ENCODE measurements at places on chromosomes 1 and 21. TPM values are rescaled to one million over a fixed set of nuclear protein-coding genes. Genes with fewer than 3 reads are reported as not detected.

The TNFSF4 gene
- total RNA-seq, result 3.8 TPM

- H3K4me3 ChIP-seq, result no peak overlapping the region
- no peaks in the 10 kb centered on the region for H3K36me3 ChIP-seq
- no peak overlapping the region for H3K27ac ChIP-seq
- H3K27me3 ChIP-seq, result no peaks in the 10 kb centered on the region
- peaks cover 12% of the 10 kb centered on the region for H3K4me1 ChIP-seq
Measured at GRCh38 chr1:53069265-53069662, 7.3 kb downstream of the PODN start.

- no peaks in the 10 kb centered on the region for H3K27me3 ChIP-seq
- H3K4me3 ChIP-seq, result no peak overlapping the region
- peaks cover 11% of the 10 kb centered on the region for H3K4me1 ChIP-seq
- H3K27ac ChIP-seq, result peak overlapping the region; percentile 47
- no peak for DNase-seq
Measured at GRCh38 chr1:112446411-112446810, 50.4 kb downstream of the CTTNBP2NL start.

The GBP5 gene
- total RNA-seq, result 0.42 TPM

The TARDBP gene
- 161 TPM for total RNA-seq

GRCh38 chr1:181013144-181013543, 9.5 kb downstream of the STX6 start:
- no peak overlapping the region for H3K4me3 ChIP-seq
- no peaks in the 10 kb centered on the region for H3K36me3 ChIP-seq
- H3K4me1 ChIP-seq, result peaks cover 16% of the 10 kb centered on the region

DNA sequence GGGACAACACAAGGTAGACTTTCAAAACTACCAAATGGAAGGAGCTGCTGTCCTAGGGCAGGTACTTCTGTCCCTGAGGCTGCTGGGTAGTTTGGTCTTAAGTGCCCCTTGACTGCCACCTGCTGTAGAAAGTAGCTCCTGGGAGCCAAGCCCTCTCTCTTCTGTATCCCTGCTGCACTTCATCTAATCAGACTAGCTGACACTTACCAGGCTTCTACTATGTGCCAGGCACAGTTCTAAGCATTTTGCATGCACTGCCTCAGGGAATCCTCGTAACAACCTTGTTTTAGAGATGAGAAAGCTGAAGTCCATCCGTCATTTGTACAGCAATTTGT, 15.9 kb upstream of the SRSF4 start:
- H3K27me3 ChIP-seq, result no peaks in the 10 kb centered on the region
- H3K4me1 ChIP-seq, result peaks cover 8% of the 10 kb centered on the region
- peaks cover 76% of the 10 kb centered on the region for H3K36me3 ChIP-seq
- no peak overlapping the region for H3K4me3 ChIP-seq

- H3K27ac ChIP-seq, result no peak overlapping the region
Measured at GRCh38 chr1:181482521-181483284, 614 bp upstream of the CACNA1E start.

DNA sequence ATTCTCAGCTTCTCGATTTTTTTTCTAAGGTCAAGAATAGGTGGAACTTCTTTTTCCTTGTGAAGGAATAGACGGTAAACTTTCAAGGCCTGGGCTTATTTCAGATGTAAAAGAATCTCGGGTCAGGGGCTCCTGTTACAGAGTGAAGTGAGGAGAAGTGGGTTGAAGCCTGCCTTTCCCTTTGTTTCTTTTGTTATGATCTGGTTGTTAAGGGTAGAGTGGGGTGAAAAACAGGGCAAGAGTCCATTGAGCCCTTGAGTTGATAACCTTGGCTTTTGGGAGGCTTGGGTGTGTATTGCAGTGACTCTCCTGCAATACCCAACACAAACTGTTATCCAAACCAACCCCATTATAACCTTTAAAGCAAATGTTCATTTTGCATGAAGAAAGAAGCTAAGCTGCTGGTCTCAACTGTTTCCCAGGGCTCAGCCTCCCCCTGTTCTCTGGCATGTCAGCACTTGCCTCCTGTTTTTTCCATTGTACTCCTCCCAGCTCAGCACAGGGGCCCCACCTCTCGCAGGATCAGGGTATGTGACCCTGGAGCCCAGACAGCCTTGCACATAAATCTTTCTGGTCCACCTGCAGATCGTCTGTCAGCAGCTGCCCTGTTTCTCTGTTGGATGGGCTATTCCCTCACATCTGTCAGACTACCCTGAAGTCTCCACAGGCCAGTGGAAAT, 102.4 kb downstream of the CACHD1 start:
- DNase-seq, result no peak
- no peaks in the 10 kb centered on the region for H3K27me3 ChIP-seq
- H3K4me3 ChIP-seq, result no peak overlapping the region

The DENND2D gene
- total RNA-seq, result 4.6 TPM

DNA sequence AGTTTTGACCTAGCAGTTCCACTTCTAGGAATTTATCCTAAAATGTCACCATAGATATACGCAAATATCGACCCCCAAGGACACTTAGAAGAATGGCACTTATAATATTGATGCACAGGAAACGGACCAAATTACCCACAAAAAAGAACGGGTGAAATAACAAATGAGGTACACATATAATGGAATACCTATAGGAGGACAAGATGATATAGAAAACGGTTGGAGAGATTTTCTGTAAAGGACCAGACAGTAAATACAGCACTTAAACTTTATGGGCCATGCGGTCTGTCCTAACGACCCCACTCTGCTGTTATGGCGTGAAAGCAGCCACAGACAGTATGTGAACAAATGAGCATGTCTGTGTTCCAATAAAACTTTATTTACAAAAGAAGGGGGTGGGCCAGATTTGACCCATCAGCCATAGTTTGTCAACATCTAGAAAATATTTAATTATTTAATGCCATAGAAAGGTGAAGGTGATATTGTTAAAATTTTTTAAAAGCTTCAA, 2.4 kb downstream of the TMPRSS3 start:
- H3K27me3 ChIP-seq, result no peaks in the 10 kb centered on the region
- no peaks in the 10 kb centered on the region for H3K4me1 ChIP-seq
- H3K36me3 ChIP-seq, result no peaks in the 10 kb centered on the region
- H3K27ac ChIP-seq, result no peak overlapping the region
- H3K4me3 ChIP-seq, result no peak overlapping the region
- DNase-seq, result no peak

- H3K27me3 ChIP-seq, result no peaks in the 10 kb centered on the region
- no peaks in the 10 kb centered on the region for H3K36me3 ChIP-seq
- peak; percentile 95 for DNase-seq
- H3K27ac ChIP-seq, result peak overlapping the region; percentile 37
- H3K4me1 ChIP-seq, result peaks cover 41% of the 10 kb centered on the region
- no peak overlapping the region for H3K4me3 ChIP-seq
Measured at GRCh38 chr1:154747740-154748404, 122.2 kb downstream of the KCNN3 start.

- H3K4me1 ChIP-seq, result peaks cover 14% of the 10 kb centered on the region
- no peaks in the 10 kb centered on the region for H3K36me3 ChIP-seq
- H3K27ac ChIP-seq, result peak overlapping the region; percentile 60
- H3K27me3 ChIP-seq, result no peaks in the 10 kb centered on the region
- peak overlapping the region; percentile 53 for H3K4me3 ChIP-seq
Measured at GRCh38 chr21:16588433-16588860, 858.7 kb downstream of the USP25 start.

The CDK18 gene
- 9.1 TPM for total RNA-seq

DNA sequence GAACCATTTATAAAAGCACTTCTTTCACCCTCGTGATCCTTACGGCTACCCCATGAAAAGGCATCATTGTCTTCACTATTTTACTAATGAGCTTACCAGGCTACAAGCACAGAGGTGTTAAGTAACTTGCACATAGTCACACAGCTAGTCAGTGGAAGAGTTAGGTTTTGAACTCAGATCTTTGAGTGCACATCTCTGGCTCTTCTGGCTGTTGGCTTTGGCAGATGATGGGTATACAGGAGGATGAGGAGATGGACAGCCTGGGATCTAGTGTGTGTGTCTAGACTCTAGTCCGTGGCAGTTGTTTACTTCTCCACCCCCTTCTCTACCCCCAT, 11.6 kb downstream of the VANGL2 start:
- no peaks in the 10 kb centered on the region for H3K27me3 ChIP-seq
- no peak overlapping the region for H3K4me3 ChIP-seq
- no peak for DNase-seq
- H3K27ac ChIP-seq, result no peak overlapping the region
- peaks cover 43% of the 10 kb centered on the region for H3K4me1 ChIP-seq

DNA sequence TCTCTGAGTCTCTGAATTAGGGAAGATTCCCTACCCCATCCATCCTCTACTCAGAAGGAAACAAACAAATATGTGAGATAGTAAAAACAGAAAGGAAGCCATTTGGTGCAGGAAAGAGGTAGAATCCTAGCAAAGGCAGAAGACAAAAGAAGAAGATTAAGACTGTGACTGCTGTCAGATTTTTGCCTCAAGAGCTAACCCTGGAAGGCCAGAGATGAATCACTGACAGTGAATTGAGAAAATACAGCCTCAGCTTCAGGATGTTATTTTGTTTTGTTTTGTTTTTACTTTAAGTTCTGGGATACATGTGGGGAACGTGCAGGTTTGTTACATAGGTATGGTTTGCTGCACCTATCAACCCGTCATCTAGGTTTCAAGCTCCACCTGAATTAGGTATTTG, 31.7 kb downstream of the DSTYK start:
- DNase-seq, result no peak
- H3K27me3 ChIP-seq, result no peaks in the 10 kb centered on the region

GRCh38 chr1:24724345-24725208, 20.7 kb upstream of the CLIC4 start:
- H3K4me1 ChIP-seq, result peaks cover 56% of the 10 kb centered on the region
- no peaks in the 10 kb centered on the region for H3K27me3 ChIP-seq
- no peaks in the 10 kb centered on the region for H3K36me3 ChIP-seq
- no peak overlapping the region for H3K4me3 ChIP-seq

DNA sequence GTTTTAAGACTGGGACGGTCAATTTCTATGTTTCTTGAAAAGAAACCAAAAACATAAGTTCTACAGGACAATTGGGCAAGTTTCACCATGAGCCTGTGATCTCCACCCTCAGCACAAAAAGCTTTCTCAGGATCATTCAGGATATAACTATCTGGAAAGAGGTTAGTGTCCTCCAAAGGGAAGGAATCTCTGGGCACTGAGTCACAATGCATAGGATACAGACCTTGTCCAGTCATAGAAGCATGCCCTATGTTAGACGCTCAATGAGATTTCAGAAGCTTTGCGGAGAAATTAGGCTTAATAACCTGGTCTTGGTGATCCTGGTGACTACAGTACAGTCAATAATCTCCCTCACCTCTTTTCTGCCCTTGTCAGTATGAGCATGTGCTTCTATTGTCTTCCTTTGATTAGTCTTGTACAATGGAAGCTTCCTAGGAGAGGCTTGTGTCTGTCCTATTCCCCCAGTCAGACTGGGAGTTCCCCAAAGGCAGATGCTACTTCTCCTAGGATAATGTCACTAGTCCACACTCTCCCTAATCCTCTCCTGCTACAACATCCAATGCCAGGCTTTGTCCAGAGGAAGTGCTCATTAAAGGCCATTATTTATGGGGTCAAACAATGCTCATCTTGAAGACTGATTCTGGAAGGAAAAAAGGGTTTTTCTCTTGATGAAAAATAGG, 97.4 kb downstream of the KCNH1 start:
- no peaks in the 10 kb centered on the region for H3K4me1 ChIP-seq
- no peaks in the 10 kb centered on the region for H3K36me3 ChIP-seq
- no peak for DNase-seq
- no peak overlapping the region for H3K4me3 ChIP-seq
- H3K27me3 ChIP-seq, result no peaks in the 10 kb centered on the region

GRCh38 chr1:228804640-228805413, 69.5 kb downstream of the RHOU start:
- H3K27ac ChIP-seq, result no peak overlapping the region
- no peak overlapping the region for H3K4me3 ChIP-seq
- no peaks in the 10 kb centered on the region for H3K36me3 ChIP-seq
- DNase-seq, result peak; percentile 72
- H3K27me3 ChIP-seq, result no peaks in the 10 kb centered on the region

The HENMT1 gene
- total RNA-seq, result 2.8 TPM

- H3K27me3 ChIP-seq, result no peaks in the 10 kb centered on the region
- H3K4me3 ChIP-seq, result no peak overlapping the region
- DNase-seq, result no peak
- no peaks in the 10 kb centered on the region for H3K36me3 ChIP-seq
- H3K4me1 ChIP-seq, result peaks cover 3% of the 10 kb centered on the region
Measured at GRCh38 chr1:1946540-1946939, 27.5 kb upstream of the TMEM52 start.

The SAMD11 gene
- 28.8 TPM for total RNA-seq

The NR5A2 gene
- total RNA-seq, result 4.0 TPM

DNA sequence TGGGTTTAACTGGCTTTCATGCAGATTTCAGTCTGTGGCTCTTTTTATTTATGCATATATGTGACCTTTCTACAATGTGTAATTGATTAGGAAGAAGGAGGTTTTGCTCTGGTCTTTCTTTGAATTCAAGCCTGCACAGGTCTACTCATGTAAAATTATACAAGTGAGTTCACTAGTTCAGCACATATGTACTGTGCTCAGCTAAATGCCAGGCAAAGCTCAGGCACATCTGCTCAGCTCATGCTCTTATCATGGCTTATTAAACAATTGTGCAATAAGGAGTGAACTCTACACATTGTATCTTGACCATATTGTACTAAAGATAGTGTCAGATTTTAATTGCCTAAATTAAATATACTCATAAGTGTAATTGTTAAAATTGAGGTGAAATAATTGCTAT, 378.4 kb downstream of the ADGRL2 start:
- no peak overlapping the region for H3K27ac ChIP-seq
- no peaks in the 10 kb centered on the region for H3K36me3 ChIP-seq
- H3K4me1 ChIP-seq, result no peaks in the 10 kb centered on the region
- no peak for DNase-seq
- no peak overlapping the region for H3K4me3 ChIP-seq

- H3K4me3 ChIP-seq, result no peak overlapping the region
- H3K27me3 ChIP-seq, result no peaks in the 10 kb centered on the region
- H3K4me1 ChIP-seq, result peaks cover 12% of the 10 kb centered on the region
Measured at GRCh38 chr1:16124377-16125087, 31.3 kb downstream of the EPHA2 start.

- peaks cover 44% of the 10 kb centered on the region for H3K36me3 ChIP-seq
- no peak for DNase-seq
- no peaks in the 10 kb centered on the region for H3K27me3 ChIP-seq
Measured at GRCh38 chr1:92329347-92330129, 30.7 kb downstream of the RPAP2 start.

The KDF1 gene
- not detected for total RNA-seq

DNA sequence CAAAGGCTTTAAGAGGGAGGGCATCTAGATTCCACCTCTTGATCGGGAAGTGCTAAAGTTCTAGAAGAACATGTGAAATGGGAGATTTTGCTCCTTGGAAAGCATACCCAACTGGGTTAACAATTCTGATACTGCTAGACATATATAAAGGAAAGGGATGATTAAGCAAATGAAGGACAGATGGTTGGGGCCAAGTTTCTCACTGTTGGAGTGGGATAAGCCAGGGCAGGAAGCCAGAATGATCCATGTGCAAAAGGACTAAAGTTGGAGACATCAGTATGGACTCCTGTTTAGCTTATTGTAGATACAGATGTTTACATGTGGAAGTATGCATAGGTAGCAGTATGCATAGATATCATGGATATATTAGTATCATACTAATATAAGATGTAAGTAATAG, 16.8 kb downstream of the PLA2G5 start:
- H3K36me3 ChIP-seq, result peaks cover 59% of the 10 kb centered on the region
- H3K27ac ChIP-seq, result no peak overlapping the region
- H3K27me3 ChIP-seq, result no peaks in the 10 kb centered on the region

The SLC45A3 gene
- 1.7 TPM for total RNA-seq
